Epithelial cell of esophagus (primary cell): ENCODE measurements at places on chromosomes 11 and 22.

- DNase-seq, result peak; percentile 65
Observed at GRCh38 chr22:36562261-36562835, 33.4 kb upstream of the EIF3D start.

- DNase-seq, result no peak
Observed at GRCh38 chr11:94934846-94935245, 38.5 kb downstream of the CWC15 start.

GRCh38 chr22:43334378-43334777 is 8.8 kb downstream of the SCUBE1 start:
- no peak for DNase-seq

DNA sequence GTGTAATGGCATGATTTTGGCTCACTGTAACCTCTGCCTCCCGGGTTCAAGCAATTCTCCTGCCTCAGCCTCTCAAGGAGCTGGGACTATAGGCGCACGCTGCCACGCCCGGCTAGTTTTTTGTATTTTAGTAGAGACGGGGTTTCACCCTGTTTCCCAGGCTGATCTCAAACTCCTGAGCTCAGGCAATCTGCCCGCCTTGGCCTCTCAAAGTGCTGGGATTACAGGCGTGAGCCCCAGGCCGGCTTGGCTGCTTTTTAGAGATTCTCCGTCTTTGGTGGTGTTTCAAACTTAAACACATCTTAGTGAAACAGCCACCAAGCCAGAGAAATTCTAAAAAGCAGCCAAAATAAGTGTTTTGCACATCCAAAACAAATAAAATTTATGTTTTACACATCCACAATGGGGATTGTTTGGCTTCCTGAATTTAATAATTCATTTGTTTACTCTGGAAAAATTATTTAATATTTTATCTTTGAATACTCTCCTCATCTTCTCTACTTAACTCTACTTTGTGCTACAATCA is 18.4 kb downstream of the BCL2L13 start:
- DNase-seq, result no peak

DNA sequence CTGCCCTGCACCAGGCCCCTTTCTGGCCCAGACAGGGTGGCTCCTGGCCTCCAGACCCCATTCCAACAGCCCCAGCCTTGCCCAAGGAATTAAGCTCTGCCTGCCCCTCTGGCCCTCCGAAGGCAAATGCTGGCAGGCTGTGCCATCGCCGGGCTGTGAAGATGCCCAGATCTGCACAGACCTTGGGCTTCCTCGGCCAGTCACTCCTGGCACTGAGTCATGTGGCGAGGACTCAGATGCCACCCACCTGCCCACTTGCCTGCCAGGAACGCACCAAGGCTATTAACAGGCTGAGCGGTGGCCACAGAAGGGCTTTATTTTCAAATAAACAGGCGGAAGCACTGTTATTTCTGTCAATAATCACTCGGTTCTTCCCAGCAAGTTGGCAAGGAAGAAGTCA is 50.3 kb upstream of the TTLL12 start:
- no peak for DNase-seq

DNA sequence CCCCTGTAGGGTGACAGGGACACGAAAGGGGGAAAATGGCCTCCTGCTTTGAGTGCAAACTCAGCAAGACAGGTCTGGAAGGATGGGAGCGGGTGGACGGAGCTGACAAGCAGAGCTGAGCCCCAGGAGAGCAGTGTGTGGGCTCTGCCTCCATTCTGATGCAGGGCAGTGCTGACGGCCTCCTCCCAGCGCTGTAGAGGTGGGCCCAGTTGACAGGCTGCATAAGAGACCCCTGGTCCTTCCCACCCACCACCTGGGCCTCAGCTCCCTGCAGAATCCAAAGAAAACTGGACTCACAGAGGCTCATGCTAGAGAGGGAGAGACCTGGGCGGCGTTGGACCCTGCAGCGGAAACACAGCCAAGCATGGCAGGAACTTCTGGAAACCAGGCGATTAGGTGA is 1113.4 kb downstream of the BRD1 start:
- no peak for DNase-seq

GRCh38 chr22:22025320-22026156 is 43.0 kb upstream of the TOP3B start:
- no peak for DNase-seq

DNA sequence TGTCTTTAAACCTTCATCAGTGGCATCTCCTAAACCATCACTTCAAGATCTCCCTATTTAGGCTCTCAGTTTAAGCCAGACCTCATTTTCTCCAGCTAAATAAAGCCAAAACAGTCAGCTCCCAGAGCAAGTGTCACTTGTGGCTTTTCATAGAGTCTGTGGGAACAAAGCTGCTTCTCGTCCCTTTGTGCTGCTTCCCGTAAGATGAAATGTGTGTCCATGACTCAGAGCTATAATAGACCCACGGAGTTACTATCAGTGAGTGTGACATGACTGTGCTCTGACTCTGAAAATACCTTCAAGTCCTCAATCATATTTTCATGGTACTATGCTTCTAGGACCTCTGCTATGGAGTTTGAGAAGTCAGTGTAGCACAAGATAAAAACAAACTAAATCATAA is 57.3 kb upstream of the SLN start:
- peak; percentile 59 for DNase-seq

DNA sequence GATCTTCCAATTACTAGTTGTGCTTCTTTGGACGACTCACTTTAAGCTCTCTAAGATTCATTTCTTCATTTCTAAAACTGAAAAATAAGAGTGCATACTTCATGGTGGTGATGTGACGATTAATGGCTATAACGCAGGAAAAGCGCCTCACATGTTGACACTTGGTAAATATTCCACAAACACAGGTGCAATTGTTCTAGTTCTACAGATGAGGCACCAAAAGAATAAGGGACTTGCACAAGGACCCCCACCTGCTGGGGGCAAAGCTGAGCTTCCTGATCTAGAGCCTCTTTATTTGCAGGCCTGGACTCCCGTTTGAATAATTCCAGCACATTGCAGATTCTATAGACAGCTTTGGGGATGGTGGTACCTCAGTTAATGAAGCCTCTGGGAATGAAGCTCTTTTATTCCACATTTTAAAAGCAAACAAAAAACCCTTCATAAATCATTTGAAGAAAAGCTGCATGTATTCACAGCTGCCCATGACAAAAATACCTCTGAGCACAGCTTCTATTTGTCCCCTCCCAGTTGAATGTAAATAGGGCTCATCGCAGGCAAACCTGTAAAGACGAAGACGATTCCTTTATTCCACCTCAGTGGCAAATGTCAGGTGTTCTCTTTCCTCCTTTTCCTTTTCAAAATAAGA is 14.9 kb upstream of the CADM1 start:
- no peak for DNase-seq

DNA sequence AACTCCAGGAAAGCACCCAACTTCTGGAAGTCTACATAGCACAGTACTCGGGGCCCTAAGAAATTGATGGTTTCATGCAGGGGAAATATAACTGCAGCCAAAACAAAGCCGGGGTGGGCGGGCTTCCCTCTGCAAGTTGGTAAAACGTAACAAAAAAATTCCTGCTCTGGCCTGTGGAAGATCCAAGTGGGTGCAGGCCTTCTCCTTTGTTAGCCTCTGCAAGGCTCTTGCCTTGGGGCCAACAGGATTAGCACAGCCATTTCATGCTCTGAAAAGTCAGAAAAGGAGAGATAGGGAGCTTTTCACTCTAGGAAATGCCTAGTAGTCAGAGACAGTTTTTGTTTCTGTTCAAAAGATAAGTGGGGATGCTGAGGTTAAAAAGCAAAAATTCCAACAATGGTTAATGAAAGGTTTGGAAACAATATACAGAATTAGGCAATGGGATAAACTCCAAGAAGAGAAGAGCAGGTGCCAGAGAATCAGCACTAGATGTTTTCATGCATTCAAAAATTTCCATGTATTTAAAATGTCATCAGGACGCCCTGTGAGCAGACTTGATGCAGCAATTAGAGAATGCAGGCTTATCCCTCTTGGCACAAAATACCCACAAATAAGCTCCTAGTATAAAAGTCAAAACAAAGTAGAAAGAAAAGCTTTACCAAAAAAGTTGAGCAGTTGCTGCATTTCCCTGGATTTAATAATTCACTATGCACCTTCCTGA is 72.3 kb upstream of the CHRM4 start:
- no peak for DNase-seq

DNA sequence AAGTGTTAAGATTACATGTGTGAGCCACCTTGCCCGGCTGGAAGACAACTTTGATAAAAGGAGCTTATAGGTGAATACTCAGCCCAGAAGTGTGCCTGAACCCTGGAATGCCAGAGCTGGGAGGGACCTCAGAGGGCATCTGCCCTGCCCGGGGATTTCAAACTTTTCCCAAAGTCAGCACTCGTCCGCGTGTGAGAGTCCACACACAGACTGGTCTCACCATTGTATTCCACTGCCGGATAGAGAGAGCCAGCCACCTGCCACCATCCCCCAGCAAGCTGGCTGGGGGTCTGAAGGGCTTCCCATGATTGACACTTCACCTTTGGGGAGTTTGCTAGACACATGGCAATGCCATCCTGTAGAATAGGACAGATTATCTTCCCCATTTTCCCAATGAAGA is 49.2 kb downstream of the APOL3 start:
- no peak for DNase-seq

DNA sequence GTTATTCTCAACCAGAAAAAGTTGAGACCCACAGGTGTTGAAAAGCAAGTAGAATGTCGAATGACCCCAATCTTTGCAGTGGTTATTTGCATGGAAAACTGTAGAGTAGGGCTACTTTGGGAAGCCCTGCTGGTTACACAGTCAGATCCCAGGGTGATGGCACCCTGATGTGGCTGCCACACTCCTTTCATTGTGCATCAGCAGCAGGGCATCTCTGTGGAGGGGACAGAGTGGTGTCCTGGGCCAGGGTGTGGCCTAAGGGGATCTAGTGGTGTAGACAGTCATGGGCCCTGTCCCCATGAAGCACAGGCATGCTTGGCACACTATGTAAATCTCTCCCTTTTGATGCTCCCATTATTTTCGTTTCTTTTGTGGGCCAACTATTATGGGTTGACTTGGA is 199.4 kb upstream of the NAV2 start:
- DNase-seq, result no peak

GRCh38 chr11:60936467-60937143 is 12.3 kb downstream of the TMEM132A start:
- DNase-seq, result no peak

DNA sequence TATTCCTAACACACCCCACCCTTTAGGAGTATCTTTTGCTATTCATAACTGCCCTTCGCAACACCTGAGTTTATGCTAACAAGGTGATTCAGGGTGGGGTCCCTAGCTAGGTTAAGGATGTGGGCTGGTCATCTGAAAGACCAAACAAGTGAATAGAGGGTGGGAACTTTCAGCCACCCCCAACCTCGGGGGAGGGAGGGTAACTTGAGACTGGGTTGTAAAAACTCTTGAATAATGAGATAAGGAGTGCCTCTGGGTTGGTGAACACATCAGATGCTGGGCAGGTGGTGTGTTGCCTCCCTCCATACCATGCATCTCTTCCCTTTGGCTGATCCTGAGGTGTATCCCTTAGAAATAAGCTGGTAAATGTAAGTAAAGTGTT is 111.5 kb downstream of the SWAP70 start:
- no peak for DNase-seq

- DNase-seq, result no peak
Observed at GRCh38 chr22:21448627-21449416, 18.4 kb upstream of the TMEM191C start.

DNA sequence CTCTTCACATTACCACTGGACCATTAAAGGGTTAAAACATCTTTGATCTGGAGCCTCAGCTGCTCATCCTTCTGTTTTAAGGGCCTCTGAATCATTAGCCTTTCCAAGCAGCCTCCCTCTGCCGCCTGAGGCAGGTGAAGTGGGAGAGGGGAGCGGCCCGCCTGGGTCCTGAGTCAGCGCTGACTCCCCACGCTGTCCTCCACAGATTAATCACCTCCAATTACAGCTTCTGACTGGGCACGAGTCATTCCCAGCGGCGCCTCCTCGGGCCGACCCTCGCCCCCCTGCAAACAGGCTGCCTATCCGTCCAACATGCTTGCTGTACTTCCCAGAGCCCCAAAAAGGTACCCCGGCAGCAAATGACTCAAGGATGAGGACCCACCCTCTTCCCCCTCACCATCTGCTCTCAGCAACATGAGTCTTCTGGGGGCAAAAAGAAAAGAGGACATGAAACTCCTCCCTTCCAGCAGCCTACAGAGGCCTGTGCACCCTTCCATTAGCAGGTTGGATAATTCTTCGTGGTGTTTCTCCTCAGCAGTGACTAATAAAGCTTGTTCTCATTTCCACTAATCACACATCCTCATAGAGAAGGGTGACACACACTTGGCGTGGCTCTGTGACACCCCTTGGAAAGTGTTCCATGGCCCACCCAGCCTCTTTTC is 44.3 kb upstream of the JAM3 start:
- DNase-seq, result peak; percentile 89

GRCh38 chr11:65599216-65599954 is 3.8 kb upstream of the KCNK7 start:
- no peak for DNase-seq

GRCh38 chr11:124646148-124646547 is 23.5 kb downstream of the TBRG1 start:
- no peak for DNase-seq

- no peak for DNase-seq
Observed at GRCh38 chr22:49046546-49047361, 780.9 kb downstream of the BRD1 start.

GRCh38 chr11:86706338-86707131 is 34.1 kb upstream of the ME3 start:
- no peak for DNase-seq

DNA sequence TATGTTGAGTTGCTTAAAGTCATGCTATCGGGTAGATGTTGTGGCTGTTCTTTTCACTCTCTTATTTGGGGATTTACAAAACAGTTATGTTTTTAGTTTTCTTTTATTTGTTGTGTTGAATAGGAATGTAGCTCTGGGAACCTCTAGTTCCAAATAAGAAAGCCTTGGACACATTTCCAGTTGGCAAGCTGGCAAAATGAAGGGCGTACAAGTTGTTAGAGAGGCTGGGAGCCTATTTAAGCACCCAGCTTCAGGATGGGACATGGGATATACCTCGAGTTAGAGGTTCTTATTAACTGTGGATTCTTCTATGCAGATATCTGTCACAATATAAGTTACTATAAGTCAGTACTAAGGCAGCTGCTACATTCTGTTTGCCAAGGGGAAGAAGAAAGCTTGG is 22.8 kb downstream of the PPARA start:
- DNase-seq, result no peak

DNA sequence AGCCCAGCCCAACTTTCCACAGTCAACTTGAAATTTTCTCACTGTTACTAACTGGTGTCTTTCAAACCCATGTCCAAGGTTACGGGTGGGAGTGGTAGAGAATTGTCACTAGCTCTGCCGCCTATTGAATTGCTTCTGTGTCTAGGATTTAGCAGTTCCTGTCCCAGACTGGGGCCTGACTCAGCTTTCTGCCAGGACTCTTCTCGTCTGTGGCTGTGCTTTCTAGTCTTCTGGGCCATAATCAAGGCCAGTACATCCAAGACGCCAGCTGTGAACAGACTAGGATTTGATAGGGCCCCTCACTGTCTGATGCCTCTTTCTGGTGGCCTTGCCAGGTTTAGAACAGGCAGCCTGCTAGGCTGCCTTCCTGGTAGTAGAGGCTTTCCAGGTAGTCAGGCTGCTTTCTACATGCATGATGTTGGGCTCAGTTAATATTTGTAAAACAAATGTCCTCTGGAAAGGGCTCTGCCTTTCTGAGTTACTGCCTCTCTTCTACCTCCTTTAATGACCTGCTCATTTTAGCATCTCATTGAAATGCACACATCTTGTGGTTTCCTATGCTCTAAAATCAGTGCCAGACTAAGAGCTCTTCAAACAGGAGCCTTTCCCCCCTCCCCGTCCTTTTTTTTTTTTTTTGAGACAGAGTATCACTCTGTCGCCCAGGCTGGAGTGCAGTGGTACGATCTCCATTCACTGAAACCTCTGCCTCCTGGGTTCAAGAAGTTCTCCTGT is 13.1 kb upstream of the HIKESHI start:
- no peak for DNase-seq
